CD8-positive, alpha-beta memory T cell (primary cell): ENCODE measurements at places on chromosomes 5 and 9. TPM values are rescaled to one million over a fixed set of nuclear protein-coding genes. Genes with fewer than 3 reads are reported as not detected.

DNA sequence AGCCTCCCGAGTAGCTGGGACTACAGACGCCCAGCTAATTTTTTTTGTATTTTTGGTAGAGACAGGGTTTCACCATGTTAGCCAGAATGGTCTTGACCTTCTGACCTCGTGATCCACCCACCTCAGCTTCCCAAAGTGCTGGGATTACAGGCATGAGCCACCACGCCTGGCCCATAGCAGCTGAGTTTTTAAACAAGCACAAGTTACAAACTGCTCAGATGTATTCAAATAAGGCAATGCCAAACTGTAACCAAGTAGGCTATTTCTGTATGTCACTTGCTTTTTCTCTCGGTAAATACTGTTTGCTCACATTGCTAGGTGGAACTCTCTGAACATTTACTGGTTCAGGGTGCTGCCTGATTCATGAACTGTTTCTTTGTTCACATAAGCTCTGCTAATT lies 799.3 kb upstream of the NUDT12 start:
- no peak for DNase-seq

GRCh38 chr5:77935506-77936364 lies 159.6 kb upstream of the TBCA start:
- DNase-seq: no peak

- no peak for DNase-seq
Observed at GRCh38 chr5:14760548-14761002, 96.1 kb downstream of the OTULIN start.

- DNase-seq: no peak
Observed at GRCh38 chr5:92758552-92758951, 822.5 kb downstream of the NR2F1-AS1 start.

- DNase-seq: no peak
Observed at GRCh38 chr9:134935056-134935640, 17.4 kb upstream of the FCN1 start.

DNA sequence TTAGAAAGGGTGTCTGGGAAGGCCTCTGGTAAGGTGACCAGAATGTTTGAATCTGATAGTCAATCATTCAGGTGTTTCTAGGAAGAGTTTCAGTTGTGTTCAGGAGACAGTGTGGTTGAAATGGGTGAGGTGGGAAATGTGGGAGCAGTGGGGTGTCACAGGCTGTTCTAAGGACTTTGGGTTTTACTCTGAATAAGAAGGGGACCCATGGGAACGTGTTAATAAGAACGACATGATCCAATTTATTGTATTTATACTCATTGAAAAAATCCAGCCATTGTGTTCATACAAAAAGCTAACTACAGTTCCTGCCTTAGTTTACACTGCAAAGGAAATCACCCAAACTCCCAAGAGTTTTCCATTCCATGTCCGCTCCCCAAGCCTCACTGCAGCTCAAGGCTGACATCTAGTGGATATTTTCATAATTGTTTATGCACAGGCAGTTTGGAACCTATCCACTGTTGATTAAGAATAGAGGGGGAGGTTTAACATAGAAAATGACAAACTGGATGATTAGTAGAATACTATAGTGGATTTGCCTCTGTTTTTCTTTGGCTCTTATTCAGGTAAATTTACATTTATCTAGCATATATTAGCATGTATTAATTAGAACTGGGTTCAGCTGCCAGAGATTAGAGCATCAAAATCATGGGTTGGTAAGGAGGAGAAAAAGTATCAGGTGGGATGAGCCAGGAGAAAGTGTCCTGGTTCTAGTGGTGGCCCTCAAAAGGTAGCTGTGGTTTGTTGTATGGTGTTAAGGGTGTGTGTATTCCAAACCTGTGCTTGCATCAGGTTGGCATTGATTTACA lies 17.7 kb downstream of the CAVIN4 start:
- peak; percentile 31 for DNase-seq

GRCh38 chr9:35537913-35538312 lies 48.0 kb downstream of the RUSC2 start:
- no peak for DNase-seq

- DNase-seq: no peak
Observed at GRCh38 chr5:15103130-15103529, 231.6 kb upstream of the ANKH start.

DNA sequence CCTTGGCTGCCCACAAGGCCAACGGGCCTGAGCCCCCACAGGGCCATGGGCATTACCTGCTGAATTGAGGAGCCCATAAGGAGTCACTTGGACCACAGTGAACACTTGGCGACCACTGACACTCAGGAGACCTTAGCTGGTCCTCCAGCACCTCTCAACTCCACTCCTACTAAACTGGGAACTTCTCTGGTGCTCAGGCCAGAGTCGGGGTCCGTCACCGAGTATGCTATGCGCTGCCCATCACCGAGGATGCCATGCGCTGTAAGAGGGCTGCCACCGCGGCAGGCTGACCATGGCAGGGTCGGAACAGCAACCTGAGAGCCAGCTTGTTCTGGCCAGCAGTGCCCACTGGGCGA lies 600 bp upstream of the SQSTM1 start:
- DNase-seq: no peak

- no peak for DNase-seq
Observed at GRCh38 chr5:8580298-8580697, 711.4 kb downstream of the MTRR start.

DNA sequence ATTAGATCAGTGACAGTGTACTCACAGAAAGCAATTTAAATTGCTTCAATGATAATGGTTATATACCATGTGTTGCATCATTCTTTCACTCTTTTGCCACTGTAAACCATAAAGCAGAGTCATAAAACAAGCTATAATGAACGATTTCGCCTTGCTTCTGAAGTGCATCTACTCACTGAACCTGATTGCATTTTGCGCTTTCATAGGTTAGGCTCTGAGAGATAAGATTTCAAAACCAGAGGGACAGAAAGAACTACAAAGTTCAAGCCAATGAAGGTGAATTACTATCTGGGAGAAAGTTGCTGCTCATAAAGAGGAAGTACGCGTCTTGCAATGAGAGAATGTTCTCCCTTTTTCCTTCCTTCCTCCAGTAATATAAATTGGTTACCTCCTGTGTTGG lies 412.7 kb downstream of the CETN3 start:
- DNase-seq: no peak

GRCh38 chr5:159802661-159803060 lies 113.6 kb upstream of the ADRA1B start:
- DNase-seq: no peak

DNA sequence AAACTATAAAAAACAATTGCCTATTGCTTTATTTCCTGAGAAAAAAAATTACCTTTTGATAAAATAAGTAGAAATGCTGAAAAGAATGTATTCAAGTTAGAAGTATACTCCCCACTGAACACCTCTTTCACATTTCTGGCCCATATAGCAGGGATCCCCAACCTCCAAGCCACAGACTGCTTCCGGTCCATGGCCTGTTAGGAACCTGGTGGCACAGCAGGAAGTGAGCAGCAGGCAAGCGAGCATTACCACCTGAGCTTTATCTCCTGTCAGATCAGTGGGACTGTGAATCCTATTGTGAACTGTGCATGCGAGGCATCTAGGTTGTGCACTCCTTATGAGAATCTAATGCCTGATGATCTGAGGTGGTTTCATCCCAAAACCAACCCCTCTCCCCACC lies 563.9 kb downstream of the RAB3C start:
- no peak for DNase-seq

GRCh38 chr5:4019841-4020240 lies 424.2 kb downstream of the IRX1 start:
- no peak for DNase-seq

DNA sequence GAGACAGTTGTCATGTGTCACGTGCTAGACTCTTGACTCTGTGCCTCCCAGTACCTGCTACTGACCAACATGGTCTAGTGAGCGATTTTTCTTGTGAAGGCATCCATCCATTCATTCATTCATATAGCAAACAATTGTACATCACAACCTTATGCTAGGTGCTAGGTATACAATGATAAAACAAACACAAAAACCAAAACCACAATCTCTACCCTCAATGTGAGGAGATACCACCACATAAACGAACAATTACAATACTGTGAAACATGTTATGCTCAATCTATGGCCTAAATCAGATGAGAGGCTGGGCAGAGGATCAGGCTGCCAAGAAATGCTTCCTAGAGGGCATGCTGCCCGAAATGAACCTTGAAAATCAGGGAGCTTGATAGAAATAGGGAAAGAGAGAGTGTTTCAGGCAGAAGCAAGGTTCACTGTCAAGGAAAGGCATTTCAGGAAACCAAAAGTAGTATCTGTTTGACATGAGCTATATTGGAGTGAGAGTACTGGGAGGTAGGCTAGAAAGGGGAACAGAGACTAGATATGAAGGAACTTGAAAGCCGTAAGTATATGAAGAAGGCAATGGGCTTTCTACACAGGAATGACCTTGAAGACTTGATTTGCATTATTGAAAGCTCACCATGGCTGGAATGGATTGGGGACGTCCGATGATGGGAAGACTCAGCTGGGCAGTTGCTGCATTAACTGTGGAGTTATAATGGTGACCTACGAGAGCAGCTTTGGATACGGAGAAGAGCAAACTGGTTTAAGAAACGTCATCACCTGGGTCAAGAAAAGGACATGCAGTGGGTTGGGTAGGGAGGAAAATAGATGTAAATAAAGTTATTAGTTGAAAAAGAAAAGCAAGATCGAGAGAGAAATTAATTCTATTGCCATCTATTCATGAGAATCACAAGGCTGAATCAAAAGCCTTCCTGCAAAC lies 90.1 kb downstream of the THBS4 start:
- DNase-seq: no peak

- peak; percentile 16 for DNase-seq
Observed at GRCh38 chr5:62460578-62460983, 48.0 kb downstream of the IPO11 start.

DNA sequence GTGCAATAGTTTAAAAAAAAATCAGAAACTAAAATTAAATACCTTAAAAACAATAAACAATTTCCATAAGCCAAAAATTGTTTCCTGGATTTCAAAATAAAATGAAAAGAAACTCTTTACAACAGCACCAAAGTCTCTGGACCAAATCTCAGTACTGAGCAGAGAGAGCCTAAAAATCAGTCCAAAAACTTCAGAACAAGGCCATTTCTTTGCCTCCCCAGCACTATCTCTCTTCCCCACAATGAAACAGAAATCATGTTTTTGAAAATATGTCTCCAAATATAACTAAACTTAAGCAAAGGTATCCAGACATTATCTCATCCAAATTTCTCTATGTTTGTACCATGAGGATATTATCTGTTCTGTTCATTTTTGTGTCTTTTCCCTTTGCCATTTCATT lies 1.0 kb downstream of the FREM1 start:
- DNase-seq: no peak

GRCh38 chr5:158773161-158773560 lies 326.6 kb downstream of the EBF1 start:
- no peak for DNase-seq

GRCh38 chr9:69548681-69549080 lies 123.5 kb downstream of the APBA1 start:
- DNase-seq: no peak

DNA sequence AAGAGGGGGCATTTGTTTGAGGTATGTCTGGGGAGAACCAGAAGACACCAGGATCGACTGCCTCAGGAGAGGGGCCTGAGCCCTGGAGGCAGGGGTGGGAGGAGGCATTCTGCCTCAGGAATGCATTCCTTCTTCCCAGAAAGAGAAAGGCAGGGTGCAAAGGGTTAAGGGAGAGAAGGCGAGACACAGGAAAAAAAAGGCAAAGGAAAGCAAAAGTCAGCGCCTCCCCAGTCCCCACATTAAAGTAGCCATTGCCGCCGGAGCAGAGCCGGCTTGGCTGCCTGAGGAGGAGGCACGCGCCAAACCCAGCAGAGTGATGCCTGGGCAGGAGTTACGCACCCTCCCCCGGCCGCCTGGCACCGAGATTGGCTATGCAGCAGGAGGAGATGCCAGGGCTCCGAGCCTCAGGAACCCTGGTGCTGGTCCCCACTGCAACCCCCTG lies 123.8 kb upstream of the PHYKPL start:
- no peak for DNase-seq

- DNase-seq: no peak
Observed at GRCh38 chr9:2816476-2817141, 27.3 kb downstream of the PUM3 start.

GRCh38 chr5:154002093-154002492 lies 36.6 kb downstream of the FAM114A2 start:
- no peak for DNase-seq

DNA sequence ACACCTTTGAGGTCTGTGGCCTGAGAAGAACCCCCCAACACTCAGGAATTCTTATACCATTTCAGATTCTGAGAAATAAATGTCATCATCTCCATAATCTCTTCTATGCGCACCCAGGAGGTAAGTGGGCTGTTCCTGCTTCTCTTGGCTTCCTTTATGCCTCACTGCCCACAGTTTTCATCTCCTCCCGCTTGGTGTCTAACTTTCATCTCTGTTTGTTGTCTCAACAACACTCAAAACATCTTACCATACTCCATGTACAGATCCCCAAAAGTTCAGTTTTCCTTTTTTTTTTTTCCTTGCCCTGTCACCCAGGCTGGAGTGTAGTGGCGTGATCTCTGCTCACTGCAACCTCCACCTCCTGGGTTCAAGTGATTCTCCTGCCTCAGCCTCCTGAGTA lies 170.2 kb upstream of the FREM1 start:
- DNase-seq: no peak

GRCh38 chr5:167049043-167049663 lies 1242.3 kb upstream of the WWC1 start:
- no peak for DNase-seq

- DNase-seq: no peak
Observed at GRCh38 chr5:76941000-76941399, 11.8 kb upstream of the CRHBP start.

- no peak for DNase-seq
Observed at GRCh38 chr9:129777769-129778130, 24.9 kb upstream of the PTGES start.

DNA sequence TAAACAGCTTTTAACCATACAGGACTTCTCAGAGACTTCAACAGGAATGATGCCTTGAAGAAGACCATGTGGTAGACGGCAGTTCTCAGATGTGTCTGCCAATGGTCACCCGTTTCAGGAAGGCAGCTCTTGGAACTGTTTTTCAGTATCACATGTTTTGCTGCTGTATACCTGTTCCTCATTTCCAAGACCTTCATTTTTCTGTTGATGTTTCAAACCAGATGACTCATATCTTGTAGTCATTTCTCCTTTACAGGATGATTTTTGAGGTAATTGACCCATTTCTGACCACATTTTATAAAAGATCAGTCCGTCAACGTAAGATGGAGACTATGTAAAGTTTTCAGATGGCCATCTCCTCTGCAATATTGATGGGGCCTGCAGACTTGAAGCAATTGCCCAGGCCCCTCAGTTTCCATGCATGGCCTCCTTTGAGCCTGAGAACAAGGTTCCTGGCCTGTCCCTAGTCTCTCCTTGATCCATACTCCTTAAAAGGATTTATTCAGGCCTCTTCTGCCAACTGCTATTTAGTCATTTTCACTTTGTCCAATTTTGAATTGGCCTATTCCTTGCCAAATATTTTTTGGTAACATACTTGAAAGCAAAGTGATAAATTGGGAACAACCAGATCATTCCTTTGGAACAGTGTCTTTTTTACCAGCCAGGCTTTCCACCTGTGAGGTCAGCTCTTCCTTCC lies 128.6 kb downstream of the PDZD2 start:
- no peak for DNase-seq

GRCh38 chr5:53277491-53277890 lies 167.9 kb upstream of the MOCS2 start:
- DNase-seq: no peak

PIP5KL1 gene
- total RNA-seq: 1.4 TPM

CTSL gene
- total RNA-seq: 8.8 TPM

PCDHGA3 gene
- total RNA-seq: not detected

SPATA6L gene
- 0.51 TPM for total RNA-seq

ZFP2 gene
- 0.40 TPM for total RNA-seq

EDIL3 gene
- total RNA-seq: not detected

GZMA gene
- total RNA-seq: 15.1 TPM

ZNF354C gene
- total RNA-seq: 5.7 TPM

B4GALT1 gene
- total RNA-seq: 38.3 TPM

CMYA5 gene
- total RNA-seq: 0.16 TPM
